Bladder microvascular endothelial cell (primary cell): ENCODE measurements at places on chromosomes 2 and 18. TPM values are rescaled to one million over a fixed set of nuclear protein-coding genes. Genes with fewer than 3 reads are reported as not detected.

Gene IL18R1
- total RNA-seq: 0.65 and 0.82 TPM in 2 replicates

Gene ACVR1C
- total RNA-seq: under 0.01 TPM in 1 of 2 replicates, not detected in the other

Gene TUBA3E
- not detected in 2 replicates for total RNA-seq

Gene GPR155
- total RNA-seq: 0.81 and 2.8 TPM in 2 replicates

Gene SS18
- total RNA-seq: 66.2 and 112 TPM in 2 replicates
